Mesenteric fat pad (tissue), 1 donor: ENCODE measurements at places on chromosomes 3 and 15. TPM values are rescaled to one million over a fixed set of nuclear protein-coding genes. Genes with fewer than 3 reads are reported as not detected.
A peak's percentile ranks its signal among the peaks of the same experiment; 100 is the strongest.

GRCh38 chr15:38817427-38818156 is 253.0 kb upstream of the RASGRP1 start:
- DNase-seq = peak; percentile 92

- no peak for DNase-seq
These were observed 39.5 kb upstream of the GOLGA8J start for GRCh38 chr15:30043211-30043655.

The ARPIN gene
- total RNA-seq = 17.7 TPM

- DNase-seq = peak; percentile 85
These were observed 23.6 kb upstream of the CSPG4 start for GRCh38 chr15:75736256-75736655.

The ROPN1 gene
- not detected for total RNA-seq

The DPP8 gene
- 36.7 TPM for total RNA-seq
